ENCODE measurements at places on chromosomes 5 and 9. TPM values are rescaled to one million over a fixed set of nuclear protein-coding genes. Genes with fewer than 3 reads are reported as not detected.

The PTPRD gene
- total RNA-seq, result 5.8 TPM

The CD274 gene
- total RNA-seq, result 1.9 TPM

The CDH9 gene
- total RNA-seq, result not detected

The TMEM232 gene
- total RNA-seq, result 5.1 TPM

The PDE6A gene
- not detected for total RNA-seq

The GPR150 gene
- 3.0 TPM for total RNA-seq

DNA sequence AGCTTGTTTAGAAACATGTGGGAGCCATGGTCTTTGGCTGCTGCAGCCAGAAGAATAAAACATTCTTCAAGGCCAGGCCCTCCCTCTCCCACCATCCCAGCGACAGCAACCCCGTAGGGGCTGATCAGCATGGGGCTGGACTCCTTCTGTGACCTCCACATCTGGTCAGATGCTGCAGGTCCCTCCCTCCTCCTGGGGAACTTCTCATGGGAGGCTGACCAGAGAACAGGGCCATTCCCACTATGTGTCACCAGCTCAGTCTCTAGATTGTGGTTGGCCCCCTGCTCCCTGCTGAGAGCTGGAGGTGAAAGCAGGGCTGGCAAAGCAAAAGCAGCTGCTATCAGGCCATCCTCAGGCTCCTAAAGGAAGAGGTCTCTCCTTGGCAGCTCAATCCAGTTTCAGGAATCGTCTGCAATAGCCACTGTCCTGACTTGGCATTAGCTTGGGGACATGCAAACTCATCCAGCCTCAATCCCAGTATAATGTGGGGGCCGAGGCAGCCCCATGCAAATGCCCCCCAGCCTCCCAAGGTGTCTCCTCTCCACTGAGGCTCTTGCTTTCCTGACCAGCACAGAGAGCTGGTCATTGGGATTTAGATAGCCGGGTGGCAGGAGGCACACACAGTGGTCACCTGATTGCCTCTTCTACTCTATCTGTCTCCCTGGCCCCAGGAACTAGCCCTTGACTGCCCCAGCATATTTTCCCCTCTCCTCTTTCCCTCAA lies 81.5 kb downstream of the NRG2 start:
- no peak overlapping the region for H3K4me3 ChIP-seq
- no peaks in the 10 kb centered on the region for H3K36me3 ChIP-seq
- DNase-seq, result no peak
- H3K27me3 ChIP-seq, result no peaks in the 10 kb centered on the region
- no peak overlapping the region for H3K27ac ChIP-seq

DNA sequence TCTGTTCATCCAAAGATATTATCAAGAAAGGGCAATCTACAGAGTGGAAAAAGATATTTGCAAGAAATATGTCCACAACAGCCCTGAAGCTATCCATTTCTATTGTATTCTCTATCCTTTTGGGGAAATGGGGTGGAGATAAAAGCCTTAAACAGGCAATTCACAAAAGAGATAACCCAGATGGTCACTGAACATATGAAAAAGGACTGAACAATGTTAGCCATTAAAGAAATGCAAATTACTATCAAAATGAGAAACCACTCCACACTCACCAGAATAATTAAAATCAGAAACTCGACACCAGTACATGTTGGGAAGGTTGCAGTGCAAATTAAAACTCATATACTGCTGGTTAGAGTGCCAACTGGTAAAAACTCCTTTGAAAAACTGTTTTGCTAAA lies 955.2 kb upstream of the DMAC1 start:
- no peak for DNase-seq
- H3K27ac ChIP-seq, result no peak overlapping the region
- no peaks in the 10 kb centered on the region for H3K27me3 ChIP-seq
- H3K4me3 ChIP-seq, result no peak overlapping the region
- H3K36me3 ChIP-seq, result no peaks in the 10 kb centered on the region

GRCh38 chr5:158292981-158293380 lies 434.0 kb upstream of the CLINT1 start:
- H3K4me3 ChIP-seq, result no peak overlapping the region
- H3K4me1 ChIP-seq, result no peaks in the 10 kb centered on the region
- no peak overlapping the region for H3K27ac ChIP-seq
- no peak for DNase-seq

- no peak overlapping the region for H3K27ac ChIP-seq
- no peak overlapping the region for H3K4me3 ChIP-seq
- H3K27me3 ChIP-seq, result no peaks in the 10 kb centered on the region
- H3K4me1 ChIP-seq, result no peaks in the 10 kb centered on the region
These were observed 259.5 kb downstream of the BNC2 start for GRCh38 chr9:16611001-16611400.

DNA sequence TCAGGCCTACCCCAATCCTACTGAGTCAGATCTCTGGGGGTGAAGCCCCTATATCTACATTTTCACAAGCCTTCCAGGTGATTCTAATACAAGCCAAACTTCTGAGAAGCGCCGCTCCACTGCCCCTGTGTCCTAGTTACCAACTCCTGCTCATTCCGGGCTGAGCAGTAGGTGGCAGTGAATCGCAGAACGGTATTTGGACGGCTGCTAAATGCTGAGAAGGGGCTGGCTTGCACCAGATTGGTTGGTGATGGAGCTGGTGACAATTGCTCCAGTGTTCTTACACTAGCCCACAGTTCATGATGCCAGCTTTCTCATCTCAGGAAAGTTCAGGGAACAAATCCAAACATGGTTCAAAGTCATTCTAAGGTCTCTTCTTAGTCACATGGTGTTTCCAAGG lies 31.1 kb upstream of the FGF1 start:
- H3K36me3 ChIP-seq, result no peaks in the 10 kb centered on the region
- no peak overlapping the region for H3K27ac ChIP-seq
- H3K4me1 ChIP-seq, result no peaks in the 10 kb centered on the region
- no peak overlapping the region for H3K4me3 ChIP-seq
- peak; percentile 49 for DNase-seq
- H3K27me3 ChIP-seq, result no peaks in the 10 kb centered on the region

DNA sequence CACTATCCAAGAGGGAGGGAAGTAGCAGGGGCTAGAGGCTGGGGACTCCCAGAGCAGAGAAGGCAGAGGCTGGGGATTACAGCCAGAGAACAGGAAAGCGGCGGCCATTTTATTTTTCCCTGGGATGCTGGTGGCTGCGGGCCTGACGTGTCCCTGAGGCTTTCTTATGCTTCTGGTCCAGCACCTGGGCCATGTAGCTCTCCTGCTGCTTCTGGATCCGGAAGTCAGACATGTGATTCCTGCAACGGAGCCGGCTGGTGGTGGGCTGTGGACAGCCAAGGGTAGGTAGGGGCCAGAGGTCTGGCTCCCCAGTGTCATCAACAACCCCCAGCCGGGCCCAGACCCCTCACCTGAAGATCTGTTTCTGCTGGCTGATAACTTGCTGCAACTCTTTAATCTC lies 1.8 kb upstream of the PROB1 start:
- no peaks in the 10 kb centered on the region for H3K27me3 ChIP-seq
- H3K4me3 ChIP-seq, result no peak overlapping the region
- no peak for DNase-seq
- no peaks in the 10 kb centered on the region for H3K36me3 ChIP-seq
- peaks cover 21% of the 10 kb centered on the region for H3K4me1 ChIP-seq

DNA sequence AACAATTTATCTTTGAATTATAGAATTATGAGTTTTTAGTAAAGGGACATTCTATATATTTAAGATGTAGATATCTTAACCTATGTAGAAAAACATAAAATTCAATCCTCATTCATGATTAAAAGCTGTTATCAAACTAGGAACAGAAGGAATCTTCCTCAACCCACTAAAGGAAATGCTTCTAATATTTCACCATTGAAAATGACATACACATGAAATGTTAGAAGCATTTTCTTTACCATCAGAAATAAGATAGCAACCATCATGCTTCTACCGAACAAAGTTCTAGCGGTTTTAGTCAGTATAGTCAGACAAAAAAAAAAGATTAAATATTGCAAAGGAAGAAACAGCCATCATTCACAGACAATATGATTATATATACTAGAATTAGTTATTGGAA lies 32.2 kb downstream of the SHOC1 start:
- no peak for DNase-seq
- H3K36me3 ChIP-seq, result no peaks in the 10 kb centered on the region
- H3K27me3 ChIP-seq, result no peaks in the 10 kb centered on the region
- H3K4me3 ChIP-seq, result no peak overlapping the region

DNA sequence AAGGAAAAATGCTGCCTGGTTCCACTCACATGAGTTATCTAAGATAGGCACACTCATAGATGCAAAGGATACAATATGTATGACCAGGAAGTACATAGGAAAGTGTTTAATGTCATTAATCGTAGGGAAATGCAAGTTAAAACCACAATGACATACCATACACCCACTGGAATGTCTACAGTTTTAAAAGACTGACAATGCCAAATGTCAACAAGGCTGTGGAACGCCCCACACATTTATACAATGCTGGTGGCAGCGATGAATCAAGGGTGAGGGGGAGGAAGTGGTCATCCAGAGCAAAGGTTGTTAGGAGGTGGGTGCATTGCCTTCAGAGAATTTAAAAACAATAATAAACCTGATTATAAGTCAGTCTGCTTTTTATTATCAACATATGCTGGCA lies 437.8 kb downstream of the ARHGEF28 start:
- no peak overlapping the region for H3K4me3 ChIP-seq
- H3K4me1 ChIP-seq, result peaks cover 5% of the 10 kb centered on the region
- H3K36me3 ChIP-seq, result no peaks in the 10 kb centered on the region
- no peaks in the 10 kb centered on the region for H3K27me3 ChIP-seq
- no peak for DNase-seq

DNA sequence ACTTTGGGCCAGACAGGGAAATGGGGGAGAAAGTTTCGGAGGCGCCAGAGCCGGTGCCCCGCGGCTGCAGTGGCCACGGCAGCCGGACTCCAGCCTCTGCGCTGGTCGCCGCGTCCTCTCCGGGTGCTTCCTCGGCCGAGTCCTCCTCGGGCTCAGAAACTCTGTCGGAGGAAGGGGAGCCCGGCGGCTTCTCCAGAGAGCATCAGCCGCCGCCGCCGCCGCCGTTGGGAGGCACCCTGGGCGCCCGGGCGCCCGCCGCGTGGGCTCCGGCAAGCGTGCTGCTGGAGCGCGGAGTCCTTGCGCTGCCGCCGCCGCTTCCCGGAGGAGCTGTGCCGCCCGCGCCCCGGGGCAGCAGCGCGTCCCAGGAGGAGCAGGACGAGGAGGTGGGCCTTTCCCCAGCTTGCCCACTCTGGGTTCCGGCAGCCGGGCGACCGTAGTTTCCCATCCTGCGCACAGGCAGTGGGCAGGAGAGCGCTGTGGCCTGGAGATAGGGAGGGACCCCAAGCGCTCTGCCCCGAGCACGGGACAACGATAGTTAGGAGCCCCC lies 516 bp downstream of the MAST4 start:
- H3K27ac ChIP-seq, result peak overlapping the region; percentile 84
- H3K4me3 ChIP-seq, result peak overlapping the region; percentile 70
- H3K4me1 ChIP-seq, result no peaks in the 10 kb centered on the region

DNA sequence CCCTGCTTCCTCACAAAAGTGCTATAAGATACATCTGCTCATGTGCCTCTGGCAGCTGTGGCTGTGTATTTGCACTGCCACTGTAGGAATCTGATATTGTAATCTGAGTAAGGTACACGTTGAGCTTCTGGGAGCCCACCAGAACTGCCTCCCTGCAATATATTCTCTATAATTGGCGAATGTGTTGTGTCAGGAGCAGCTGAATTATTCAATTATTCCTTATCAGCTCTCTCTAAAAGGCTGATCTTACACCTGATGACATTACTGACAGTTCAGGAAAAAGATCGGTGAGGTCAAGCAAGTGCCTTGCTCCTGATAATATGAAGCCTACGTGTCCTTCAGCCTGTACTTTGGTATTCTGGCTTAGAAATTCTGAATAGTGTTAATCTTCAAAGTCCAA lies 1015.0 kb downstream of the CDH9 start:
- H3K27ac ChIP-seq, result no peak overlapping the region
- H3K36me3 ChIP-seq, result no peaks in the 10 kb centered on the region
- no peak for DNase-seq
- H3K4me1 ChIP-seq, result no peaks in the 10 kb centered on the region
- no peaks in the 10 kb centered on the region for H3K27me3 ChIP-seq

DNA sequence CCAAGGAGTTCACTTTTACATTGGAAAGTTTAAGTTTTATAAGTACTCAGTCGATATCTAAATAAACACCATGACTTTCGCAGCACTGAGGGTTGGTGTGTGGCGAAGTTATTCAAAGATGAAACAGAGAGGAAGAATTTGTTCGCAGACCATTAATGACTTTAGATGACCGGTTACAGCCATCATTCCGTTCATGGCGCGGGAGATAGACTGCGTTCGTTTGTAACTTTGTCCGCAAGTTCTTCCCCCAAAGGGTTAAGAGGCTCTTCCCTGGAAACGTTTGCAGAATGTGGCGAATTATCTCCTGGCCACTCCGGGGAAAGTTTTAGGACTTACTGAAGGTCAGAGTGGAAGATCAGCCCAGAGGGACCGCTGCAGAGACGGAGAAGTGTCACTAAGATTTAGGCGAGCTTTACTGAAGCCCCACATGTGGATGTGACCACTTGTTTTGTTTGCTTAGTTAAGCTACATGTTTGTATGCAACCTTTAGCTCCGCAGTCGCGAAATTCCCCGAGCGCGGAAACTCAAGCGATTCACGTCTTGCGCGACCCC lies 2.2 kb upstream of the FOXD1 start:
- peaks cover 40% of the 10 kb centered on the region for H3K27me3 ChIP-seq
- no peaks in the 10 kb centered on the region for H3K36me3 ChIP-seq
- H3K4me1 ChIP-seq, result no peaks in the 10 kb centered on the region
- peak overlapping the region; percentile 8 for H3K4me3 ChIP-seq

- peaks cover 27% of the 10 kb centered on the region for H3K27me3 ChIP-seq
- H3K36me3 ChIP-seq, result no peaks in the 10 kb centered on the region
- no peak overlapping the region for H3K27ac ChIP-seq
These were observed 194 bp upstream of the RXFP3 start for GRCh38 chr5:33936004-33936380.

- no peak overlapping the region for H3K4me3 ChIP-seq
- H3K27ac ChIP-seq, result no peak overlapping the region
- DNase-seq, result no peak
These were observed 458.5 kb downstream of the MAT2B start for GRCh38 chr5:163963881-163964280.

- no peak overlapping the region for H3K4me3 ChIP-seq
- no peak for DNase-seq
- no peaks in the 10 kb centered on the region for H3K27me3 ChIP-seq
- H3K27ac ChIP-seq, result peak overlapping the region; percentile 6
- no peaks in the 10 kb centered on the region for H3K4me1 ChIP-seq
These were observed 94.5 kb upstream of the LIFR start for GRCh38 chr5:38650946-38651345.

- H3K4me3 ChIP-seq, result no peak overlapping the region
- H3K27me3 ChIP-seq, result no peaks in the 10 kb centered on the region
- no peak overlapping the region for H3K27ac ChIP-seq
These were observed 120.5 kb downstream of the ADAMTS2 start for GRCh38 chr5:179224741-179225140.

DNA sequence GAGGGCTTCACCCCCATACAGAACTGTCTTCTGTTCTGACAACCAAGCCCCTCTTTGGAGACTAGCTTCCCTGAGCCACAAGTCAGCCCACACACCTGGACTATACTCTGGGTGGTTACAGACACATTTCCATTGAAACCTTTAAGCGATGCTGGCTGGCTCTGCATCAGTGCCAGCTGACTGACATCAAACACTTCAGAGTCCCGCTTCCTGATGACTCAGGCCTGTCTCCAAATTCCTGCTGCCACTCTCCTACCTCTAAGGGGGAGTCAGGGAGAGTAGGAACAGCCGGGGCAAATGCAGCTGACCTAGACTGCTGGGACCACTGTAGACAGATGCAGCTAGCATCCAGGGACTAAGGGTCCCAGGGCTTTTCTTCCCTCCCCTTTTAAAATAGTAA lies 59.4 kb downstream of the SIL1 start:
- no peaks in the 10 kb centered on the region for H3K36me3 ChIP-seq
- H3K4me3 ChIP-seq, result no peak overlapping the region
- no peaks in the 10 kb centered on the region for H3K27me3 ChIP-seq
- H3K27ac ChIP-seq, result peak overlapping the region; percentile 20

Data from prostate gland (tissue), 2 donors.